Stimulated activated naive B cell treated with anti-CD40 and anti-IgM and Interleukin-4, amounts not matched to agents 10 μg/mL and 1 μg/mL and 100 μg/mL, for 72 hours (primary cell): ENCODE measurements at places on chromosomes 3 and 15.

- no peak for DNase-seq
These were observed 151.6 kb upstream of the CTDSPL start for GRCh38 chr3:37709946-37710640.

GRCh38 chr15:61467823-61468222 is 238.7 kb upstream of the RORA start:
- DNase-seq, result no peak

DNA sequence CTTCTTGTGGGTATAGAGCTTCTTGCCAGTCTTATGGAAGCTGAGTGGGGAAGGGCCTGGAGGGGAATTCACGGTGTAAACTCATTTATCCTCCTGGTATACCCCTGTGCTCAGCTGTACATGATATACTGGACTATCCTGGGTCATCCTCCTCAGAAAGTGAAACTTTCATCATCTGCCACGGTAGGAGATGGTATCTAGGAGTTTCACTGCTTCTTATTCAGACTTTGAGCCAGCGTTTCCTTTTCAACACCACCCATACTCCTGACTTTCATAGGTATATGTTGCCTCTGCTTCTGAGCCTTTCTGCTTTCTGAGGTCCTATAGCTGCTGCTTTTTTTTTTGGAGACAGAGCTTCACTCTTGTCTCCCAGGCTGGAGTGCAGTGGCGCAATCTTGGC is 15.6 kb downstream of the SENP5 start:
- no peak for DNase-seq

DNA sequence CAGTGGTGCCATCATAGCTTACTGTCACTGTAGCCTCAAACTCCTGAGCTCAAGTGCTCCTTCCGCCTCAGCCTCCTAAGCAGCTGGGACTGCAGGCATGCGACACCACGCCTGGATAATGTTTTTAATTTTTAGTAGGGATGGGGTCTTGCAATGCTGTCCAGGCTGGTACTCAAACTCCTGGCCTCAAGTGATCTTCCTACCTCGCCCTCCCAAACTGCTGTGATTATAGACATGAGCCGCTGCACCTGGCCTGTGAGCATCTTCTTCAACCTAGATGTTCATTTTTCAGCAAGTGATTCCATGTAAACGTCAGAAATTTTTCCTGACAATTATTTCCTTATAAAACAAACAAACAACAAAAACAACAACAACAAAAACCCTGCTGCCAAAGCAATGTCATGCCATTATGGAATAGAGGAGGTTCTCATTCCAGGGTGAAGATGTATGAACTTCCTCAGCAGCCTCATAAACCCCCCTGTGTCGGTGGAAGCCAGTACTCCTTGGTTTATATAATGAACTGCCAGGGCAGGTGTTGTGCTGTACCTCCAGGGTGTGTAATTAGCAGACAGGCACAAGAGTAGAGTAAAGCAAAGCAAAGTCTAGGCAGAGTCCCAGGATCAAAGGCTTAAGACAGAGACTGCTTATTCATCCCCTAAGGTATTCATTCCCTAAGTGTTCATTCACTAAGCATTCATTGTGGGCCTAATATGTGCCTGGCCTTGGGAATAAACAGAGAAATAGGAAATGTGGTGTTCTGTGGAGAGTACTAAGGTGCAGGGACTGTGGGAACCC is 44.6 kb downstream of the NR2C2 start:
- no peak for DNase-seq

- no peak for DNase-seq
These were observed 40.4 kb downstream of the LIPC start for GRCh38 chr15:58472221-58472620.

DNA sequence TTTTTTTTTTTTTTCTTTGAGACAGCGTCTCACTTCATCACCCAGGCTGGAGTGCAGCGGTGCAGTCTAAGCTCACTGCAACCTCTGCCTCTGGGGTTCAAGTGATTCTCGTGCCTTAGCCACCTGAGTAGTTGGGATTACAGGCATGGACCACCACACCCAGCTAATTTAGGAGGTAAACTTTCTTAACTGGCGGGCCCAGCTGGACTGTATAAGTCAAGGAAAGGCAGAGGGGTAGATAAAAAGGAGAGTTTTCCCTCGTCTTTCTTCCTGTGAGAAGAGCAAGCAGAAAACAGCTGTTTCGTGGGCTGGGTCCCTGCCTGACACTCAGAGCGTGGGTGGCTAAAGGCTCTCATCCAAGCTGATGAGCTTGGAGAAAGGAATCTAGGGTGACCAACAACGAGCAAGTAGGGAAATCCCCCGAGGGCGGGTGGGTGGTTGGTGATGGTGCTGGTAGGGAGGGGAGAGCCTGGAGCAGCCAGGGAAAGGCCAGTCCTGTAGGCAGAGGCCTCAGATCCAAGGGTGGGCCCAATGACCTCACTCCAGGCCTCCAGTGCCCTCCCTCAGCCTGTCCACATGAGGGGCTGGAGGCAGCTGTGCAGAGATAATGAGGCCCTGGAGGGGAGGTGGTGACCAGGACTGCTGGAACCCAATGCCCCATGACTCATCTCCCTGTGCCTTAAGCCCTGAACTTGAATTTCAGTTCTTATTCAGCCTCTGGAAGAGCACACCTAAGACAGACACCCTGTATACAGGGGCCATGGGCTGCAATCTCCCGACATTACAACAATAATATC is 43.1 kb upstream of the LIMD1 start:
- DNase-seq, result no peak

- no peak for DNase-seq
These were observed 32.5 kb downstream of the DCUN1D1 start for GRCh38 chr3:182947888-182948287.

DNA sequence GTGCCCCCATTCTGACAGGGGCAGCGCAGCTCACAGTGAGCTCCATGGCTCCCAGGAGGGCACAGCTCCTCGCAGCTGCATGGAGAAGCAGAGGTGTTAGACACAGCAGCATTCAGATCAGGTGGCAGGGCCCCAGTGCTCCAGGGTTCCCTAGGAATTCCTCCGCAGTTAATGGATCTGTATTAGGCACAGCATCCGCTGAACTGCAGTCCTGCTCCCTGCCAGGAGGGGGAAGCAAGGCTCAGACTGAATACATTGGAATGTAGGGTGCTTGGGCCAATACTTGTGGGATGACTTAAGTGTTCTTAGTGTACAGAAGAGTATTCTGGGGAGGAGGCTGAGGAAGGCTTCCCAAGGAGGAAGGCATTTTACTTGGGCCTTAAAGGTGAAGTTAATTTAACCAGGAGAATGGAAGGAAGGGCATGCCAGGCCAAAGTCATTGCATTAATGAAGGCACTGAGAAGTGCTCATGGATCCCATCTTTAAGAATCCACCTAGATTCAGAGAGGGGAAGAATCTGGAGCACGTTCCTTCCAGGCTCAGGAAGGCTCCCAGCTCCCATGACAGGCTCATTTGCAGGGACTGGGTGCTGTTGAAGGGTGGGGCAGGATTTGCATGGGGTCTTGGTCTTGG is 111.6 kb downstream of the RAB11A start:
- DNase-seq, result no peak

DNA sequence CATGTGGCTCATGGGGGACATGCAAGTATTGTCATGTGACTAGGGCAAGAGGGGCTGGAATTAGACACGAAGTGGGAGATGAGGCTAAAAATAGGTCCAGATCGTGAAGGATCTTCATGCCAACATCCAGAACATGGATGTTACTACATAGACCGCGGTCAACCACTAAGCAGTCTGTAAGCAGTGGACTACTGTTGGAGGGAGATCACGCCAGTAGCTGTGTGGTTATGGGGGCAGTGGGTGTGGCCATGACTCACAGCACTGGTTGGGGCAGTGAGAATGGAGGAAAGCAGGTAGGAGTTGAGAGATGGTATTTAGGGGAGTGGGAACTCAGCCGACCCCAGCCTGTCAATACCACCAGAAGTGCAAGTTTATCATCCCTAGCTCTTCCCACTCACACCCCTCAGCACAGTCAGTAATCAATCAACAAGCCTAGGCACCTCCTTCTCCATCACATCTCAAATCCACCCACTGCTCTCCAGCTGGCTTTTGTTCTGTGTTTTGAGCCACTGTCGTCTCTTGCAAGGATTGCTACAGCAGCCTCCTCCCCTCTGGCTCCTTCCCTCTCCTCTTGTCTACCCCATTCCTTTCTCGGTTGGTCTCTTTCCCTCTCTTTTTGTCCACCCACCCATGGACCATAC is 107.2 kb upstream of the ABHD17C start:
- DNase-seq, result no peak

- DNase-seq, result no peak
These were observed 24.9 kb downstream of the PRR23E start for GRCh38 chr3:127217596-127218453.

GRCh38 chr3:11438646-11439045 is 166.4 kb downstream of the ATG7 start:
- DNase-seq, result no peak

DNA sequence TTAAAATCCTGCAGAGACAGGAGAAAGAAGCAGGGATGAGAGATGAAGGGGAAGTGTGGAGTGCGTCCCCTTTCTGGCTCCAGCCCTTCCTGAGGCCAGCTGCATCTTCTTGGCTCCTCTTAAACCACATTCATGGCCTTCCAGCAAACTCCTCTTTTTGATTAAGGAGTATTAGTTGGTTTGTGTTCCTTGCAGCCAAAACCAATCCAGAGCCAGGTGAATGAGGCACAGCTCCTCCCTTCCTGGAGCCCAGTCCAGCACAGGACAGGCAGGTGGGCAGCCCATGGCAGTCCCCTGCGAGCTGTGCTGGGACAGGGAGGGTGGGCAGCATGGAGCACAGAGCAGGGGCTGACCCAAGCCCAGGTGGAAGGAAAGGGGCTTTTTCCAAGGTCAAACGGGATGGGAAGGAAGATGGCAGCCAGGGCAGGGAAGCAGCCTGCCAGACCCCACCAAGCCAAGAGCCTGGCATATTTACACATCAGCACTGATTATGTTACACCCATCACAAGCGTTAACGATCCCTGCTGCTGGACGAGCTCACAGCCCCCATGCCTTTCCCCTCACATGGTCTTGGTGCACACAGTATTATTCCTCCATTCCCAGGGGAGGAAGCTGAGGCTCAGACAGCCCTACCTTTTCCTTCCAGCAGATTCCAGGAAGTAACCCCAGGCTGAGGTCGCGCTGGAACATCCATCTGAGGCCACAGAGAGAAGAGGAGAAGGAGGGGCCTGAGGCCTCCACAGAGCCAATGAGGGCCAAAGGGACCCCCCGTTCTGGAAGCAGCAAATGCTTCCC is 175.6 kb downstream of the SMAD6 start:
- no peak for DNase-seq

DNA sequence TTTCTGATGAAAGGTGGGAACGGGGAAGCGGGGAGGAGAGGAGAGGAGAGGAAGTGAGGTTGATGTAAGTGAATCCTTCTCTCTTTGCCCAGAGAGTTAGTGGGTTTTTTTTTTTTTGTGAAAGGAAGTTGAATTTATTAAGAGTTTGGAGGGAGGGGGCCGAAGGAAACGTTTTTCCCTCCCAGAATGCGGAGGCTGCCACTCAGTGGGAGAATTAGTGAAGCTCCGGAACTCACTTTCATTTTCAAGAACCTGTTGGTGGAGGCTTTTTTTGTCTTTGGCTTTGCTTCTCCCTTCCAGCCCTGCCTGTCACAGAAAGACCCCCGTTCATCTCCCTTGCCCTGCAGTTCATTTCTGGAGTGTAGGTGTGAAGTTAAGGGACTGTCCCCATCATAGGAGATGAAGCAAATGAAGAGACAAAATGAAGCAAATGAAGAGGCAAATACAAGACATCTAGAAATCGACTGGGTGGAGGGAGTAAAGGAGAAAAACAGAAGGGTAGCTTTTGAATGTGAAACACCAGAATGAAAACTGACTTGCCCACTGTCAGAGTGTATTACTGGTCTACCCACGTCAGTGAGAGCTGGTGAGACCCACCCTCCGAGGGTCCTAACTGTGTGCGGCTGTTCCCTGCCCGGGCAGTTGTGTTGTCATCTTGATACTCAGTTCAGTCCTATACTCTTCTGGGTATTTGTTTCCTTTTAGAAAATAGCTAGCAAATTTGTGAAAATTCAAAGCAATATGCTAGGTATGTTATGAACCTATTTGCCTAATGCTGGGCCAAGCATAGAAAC is 91.5 kb downstream of the ITPR1 start:
- no peak for DNase-seq

GRCh38 chr3:179651687-179652446 is 973 bp upstream of the USP13 start:
- DNase-seq, result no peak

- no peak for DNase-seq
These were observed 64.8 kb upstream of the SATB1 start for GRCh38 chr3:18489939-18490338.

DNA sequence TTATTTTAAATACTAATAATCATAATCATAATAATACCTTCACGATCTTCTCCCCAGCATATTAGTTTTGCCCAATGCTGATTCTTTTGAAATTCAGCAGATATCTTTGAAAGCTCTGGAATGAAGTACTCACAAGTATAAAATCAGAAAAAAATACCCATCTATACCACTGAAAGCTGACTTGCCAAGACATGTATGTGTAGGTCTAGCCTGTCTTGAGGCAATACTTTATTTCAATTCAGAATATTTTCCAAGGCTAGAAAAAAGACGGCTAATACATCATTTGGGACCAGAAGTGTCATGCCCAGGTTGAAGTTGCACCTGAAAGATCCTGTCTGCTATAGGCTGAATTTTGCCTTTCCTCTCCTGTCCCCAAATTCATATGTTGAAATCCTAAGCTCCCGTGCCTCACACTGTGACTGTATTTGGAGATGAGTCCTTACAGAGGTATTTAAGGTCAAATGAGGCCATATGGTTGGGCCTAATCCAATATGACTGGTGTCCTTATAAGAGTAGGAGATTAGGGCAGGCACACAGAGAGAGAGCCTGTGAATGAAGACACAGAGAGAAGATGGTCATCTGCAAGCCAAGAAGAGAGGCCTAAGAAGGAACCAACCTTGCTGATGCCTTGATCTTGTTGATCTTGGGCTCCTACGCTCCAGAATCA is 255.9 kb upstream of the CMC1 start:
- DNase-seq, result no peak

DNA sequence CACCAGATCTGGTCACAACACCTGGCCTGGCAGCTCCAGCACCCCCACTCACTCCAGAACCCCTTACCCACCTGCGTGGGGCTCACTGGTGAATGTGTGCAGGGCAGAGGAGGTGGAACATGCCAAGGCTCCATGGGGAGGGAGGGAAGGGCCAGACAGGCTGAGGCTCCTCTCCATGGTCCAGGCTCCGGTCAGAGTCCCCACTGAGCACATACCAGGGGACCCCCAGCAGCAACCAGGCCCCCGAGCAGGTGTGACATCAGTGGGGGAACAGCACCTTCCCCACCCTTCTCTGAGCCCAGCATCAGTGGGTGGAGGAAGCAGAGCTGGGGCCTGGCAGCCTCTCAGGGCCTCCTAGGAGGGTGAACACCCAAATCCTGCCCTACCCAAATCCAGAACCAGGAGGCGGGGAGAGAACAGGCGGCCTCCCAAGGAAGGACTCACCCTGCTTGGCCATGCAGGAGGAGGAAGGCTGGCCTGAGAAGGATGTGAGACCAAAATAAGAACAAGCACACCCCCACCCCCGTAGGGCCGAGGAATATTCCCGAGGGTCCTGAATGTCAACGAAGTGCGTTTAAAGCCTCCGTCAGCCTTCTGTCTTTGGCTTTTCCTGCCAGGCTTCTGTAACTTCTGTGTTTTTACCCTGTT is 1.1 kb upstream of the GP9 start:
- no peak for DNase-seq

GRCh38 chr3:133487920-133488540 is 85.5 kb upstream of the CDV3 start:
- no peak for DNase-seq

GRCh38 chr3:60856257-60857046 is 394.8 kb downstream of the FHIT start:
- DNase-seq, result no peak
